ENCODE measurements at places on chromosomes 4 and X.

DNA sequence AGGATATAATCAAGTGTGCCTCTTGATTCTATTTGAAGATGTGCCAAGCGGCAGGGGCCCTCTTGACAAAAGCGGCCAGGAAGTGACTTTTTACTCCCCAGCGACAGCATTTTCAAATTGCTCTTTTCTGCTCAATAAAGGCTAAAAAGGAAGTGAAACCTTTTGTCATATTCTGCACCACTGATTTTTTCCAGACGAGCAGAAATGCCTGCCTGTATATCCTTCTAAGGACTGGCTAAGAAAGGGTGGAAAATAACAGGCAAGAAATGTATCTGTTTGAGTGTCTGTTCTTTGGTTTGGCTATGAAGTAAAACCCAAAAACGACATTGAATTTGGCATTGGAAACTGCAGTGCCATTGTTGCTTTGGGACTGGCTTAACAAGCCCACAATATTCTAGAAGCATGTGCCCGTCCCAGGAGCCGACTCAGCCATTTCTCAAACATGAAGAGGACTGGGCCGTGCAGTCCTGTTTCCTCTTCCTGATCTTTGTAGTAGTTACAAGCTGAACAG, 25.4 kb downstream of the TMSB4X start:
- DNase-seq = no peak

GRCh38 chr4:137375111-137375850, 157.0 kb downstream of the PCDH18 start:
- DNase-seq = no peak

GRCh38 chrX:134718966-134719317, 60.7 kb upstream of the PLAC1 start:
- DNase-seq = no peak

DNA sequence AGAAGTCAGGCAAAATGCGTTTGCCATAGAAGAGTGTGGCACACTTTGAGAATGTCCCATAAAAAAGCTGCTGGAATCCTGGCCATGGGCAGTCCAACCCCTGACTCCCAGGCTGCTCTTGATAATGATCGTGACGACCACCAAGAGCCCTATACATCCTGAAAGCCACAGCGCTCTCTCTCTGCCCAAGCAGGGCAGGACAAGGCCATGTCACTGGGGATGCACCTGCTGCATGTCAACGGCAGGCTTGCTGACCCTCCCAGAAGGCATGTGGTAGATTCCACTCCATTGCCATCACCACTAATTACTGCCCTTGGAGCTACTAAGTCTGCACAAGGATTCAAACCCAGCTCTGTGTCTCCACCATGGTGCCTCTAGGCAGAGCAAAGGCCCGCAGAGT, 144.5 kb downstream of the EVC2 start:
- no peak for DNase-seq

- DNase-seq = no peak
Observed at GRCh38 chr4:41787931-41788330, 39.4 kb upstream of the PHOX2B start.

GRCh38 chrX:66163447-66163846, 600 bp upstream of the HEPH start:
- DNase-seq = no peak

- no peak for DNase-seq
Observed at GRCh38 chr4:105272002-105272401, 125.3 kb downstream of the TET2 start.

DNA sequence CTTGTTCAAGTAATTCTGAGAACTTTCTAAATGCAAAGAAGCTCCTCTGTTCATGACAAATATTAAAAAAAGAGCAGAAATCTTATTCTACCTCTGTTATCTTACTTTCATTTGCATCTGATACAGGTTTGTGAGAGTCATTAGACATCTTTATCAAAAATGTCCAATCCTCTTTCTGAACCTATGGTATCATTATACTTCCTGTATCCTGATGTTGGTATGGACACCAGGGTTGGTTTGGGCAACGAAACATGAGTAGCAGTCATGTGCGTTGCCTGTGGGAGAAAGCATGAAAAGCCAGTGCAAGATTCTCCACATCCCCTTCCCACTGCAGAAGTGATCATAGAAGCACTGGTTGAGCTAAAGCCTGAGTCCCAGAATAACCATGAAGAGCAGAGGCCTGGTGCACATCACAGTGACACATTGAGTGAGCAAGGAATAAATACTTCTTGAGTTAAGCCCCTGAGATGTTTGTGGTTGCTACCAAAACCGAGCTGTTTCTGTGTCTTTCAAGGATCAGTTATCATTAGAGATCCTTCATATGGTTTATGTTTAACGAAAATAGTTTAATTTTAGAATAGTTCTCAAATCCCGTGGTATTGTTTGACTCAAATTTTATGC, 197.2 kb downstream of the BANK1 start:
- no peak for DNase-seq

- no peak for DNase-seq
Observed at GRCh38 chr4:102326951-102327350, 18.3 kb downstream of the SLC39A8 start.

DNA sequence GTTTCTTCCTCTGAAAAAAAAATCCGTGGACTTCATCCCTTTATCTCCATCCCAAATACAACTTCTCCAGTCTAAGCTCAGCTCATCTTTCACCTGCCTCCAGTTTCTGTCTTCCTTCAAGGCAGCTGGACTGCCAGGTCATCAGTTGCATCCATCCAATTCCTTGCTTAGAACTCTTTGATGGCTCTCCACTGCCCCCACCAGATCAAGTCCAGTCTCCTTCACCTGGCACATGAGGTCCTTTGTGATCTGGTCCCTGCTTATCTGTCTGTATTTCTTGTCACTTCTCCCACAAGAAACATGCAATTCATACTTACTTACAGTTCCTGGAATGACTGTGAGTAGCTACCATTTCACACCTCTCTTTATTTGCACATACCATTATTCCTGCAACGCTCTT, 33.8 kb downstream of the OTUD6A start:
- DNase-seq = no peak
